ENCODE measurements at places on chromosomes 7 and 10.
A peak's percentile ranks its signal among the peaks of the same experiment; 100 is the strongest.

GRCh38 chr10:69335063-69335587 is 56.8 kb downstream of the HK1 start:
- DNase-seq = no peak

DNA sequence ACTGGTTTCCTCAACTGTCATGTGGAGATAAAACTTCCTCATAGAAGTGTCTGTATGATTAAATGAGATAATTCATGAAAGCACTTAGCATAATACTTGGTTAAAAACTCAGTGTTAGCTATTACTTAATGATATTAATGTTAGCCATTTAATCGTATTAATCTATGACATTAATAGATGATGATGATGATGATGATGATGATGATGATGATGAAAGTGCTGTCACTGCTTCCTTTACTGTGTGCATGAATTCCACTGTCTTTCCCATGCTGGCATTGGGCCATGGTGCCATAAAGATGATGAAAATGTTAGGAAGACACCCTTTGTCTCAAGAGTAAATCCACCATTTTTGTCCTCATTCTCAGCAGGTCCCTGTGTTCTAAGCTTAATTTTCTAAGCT is 75.8 kb downstream of the VPS50 start:
- no peak for DNase-seq

- DNase-seq = no peak
These were observed 347.8 kb downstream of the ETV1 start for GRCh38 chr7:13641714-13642113.

DNA sequence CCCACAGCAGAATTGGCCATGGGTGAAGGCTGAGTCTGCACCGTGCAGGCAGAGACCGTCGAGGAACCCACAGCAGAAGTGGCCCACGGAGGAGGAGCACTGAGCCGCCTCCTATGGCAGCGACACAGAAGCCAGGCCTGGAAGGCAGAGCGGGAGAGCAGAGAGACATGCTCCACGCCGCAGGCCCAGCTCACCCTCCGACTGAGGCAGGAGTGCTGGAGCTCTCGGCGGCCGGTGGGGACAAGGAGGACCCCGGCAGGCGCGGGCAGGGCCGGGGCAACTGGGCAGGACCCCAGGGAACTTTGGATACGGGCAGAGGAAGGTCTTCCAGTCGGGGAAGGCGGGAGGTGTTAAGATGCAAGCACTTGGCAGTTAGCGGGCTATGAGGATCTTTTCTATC is 420.4 kb downstream of the DNAJB6 start:
- no peak for DNase-seq

- DNase-seq = no peak
These were observed 733.0 kb downstream of the TNS3 start for GRCh38 chr7:46848944-46849343.

DNA sequence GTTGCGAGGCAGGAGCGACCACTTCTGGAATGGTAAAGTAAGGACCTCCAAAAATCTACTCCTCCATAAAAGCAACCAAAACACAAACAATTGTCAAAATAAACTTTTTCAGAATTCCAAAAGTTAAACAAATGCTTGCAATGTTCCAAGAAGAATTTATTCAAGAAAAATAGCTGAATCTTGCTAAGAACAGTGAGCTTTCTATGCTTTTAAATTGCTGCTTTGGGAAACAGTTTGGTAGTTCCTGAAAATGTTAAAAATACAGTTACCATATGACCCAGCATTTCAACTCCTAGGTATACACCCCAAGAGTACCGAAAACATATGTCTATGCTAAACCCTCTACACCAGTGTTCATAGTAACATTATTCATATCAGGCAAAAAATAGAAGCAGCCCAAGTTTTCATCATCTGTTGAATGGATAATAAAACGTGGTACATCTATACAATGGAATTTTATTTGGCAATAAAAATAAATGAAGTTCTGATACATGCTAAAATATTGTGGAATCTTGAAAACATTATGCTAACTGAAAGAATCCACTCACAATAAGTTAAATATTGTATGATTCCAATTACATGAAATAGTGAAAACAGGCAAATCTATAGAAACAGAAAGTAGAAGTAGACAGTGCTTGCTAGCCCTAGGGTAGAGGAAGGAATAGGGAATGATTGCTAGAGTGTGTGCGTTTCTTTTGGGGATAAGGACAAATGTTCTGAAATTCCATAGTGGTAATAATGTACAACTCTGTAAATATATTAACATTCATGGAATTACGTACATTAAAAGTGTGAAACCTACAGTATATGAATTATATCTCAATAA is 57.0 kb downstream of the LRRN3 start:
- DNase-seq = no peak

DNA sequence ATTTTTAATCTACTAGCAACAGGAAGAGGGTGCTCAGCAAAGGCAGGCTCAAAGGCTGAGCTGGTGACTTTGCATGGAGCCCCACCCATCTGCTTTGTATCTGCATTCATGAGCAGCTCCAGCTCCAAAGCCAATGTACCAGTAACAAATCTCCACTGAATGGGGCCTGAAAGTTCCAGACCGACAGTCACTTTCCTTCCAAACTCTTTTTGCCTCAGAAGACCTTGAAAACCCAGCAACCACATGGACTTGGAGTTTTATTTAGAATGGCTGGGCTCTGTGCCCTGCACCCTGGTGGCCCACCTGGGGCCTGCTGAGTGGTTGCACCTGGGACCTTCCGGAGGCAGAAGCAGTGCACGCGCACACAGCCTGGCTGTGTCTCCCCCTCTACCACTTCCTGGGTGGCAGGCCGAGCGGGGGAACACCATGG is 195.0 kb upstream of the PLXNA4 start:
- no peak for DNase-seq

DNA sequence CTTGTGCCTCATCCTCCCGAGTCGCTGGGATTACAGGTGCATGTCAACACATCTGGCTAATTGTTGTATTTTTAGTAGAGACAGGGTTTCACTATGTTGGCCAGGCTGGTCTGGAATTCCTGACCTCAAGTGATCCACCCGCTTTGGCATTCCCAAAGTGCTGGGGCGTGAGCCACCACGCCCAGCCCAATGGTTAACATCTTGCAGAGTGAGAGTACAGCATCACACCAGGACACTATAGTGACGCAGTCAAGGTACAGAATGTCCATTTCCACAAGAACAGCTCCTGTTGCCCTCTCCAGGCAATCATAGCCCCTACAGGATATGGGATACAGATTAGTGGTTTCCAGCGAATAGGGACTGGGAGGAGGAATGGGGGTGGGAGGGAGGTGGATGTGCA is 34.0 kb downstream of the MYO1G start:
- DNase-seq = no peak

DNA sequence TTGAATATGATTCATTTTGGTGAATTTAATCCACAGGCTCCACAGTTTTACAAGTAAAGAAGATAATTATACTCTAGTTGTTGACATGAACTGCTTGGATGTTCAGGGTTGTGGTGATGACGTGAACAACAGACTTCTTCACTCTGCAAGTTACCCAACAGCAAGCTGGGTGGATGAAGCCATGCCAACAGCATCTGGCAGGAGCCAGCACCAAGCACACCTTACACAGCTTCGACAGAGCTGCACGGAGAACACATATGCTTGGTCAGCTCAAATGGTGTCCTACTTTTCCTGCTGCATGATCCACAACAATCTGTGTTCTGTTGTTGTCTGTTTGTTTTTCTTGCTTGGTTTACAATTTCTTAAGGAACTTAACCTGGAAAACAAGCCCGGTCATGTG is 9.8 kb downstream of the NOD1 start:
- DNase-seq = no peak

GRCh38 chr10:119896061-119896655 is 3.6 kb downstream of the SEC23IP start:
- DNase-seq = no peak

DNA sequence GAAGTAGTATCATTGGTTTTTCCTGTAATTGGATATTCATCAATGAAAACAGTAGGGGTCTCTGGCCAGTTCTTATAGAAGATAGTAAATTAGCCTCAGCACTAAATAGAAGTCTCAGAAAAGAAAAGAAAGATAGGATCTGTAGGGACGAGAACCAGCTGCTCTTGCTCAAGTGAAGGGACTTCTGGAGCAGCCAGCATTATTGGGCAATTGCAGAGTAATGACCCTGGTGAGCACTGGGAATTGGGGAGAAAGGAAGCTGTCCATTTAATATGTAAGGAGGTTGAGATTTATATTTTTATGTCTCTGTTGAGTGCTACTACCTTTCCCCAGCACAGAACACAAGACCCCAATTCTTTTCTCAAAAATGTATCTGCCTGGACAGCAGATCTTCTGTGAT is 61.2 kb upstream of the WNT16 start:
- no peak for DNase-seq

- no peak for DNase-seq
These were observed 18.6 kb upstream of the DLX5 start for GRCh38 chr7:97043281-97043680.

- no peak for DNase-seq
These were observed 74.1 kb downstream of the NRBF2 start for GRCh38 chr10:63206997-63207811.

- DNase-seq = no peak
These were observed 55.6 kb upstream of the ABCB5 start for GRCh38 chr7:20559883-20560282.

- DNase-seq = no peak
These were observed 150.3 kb upstream of the FAM20C start for GRCh38 chr7:41917-42565.

DNA sequence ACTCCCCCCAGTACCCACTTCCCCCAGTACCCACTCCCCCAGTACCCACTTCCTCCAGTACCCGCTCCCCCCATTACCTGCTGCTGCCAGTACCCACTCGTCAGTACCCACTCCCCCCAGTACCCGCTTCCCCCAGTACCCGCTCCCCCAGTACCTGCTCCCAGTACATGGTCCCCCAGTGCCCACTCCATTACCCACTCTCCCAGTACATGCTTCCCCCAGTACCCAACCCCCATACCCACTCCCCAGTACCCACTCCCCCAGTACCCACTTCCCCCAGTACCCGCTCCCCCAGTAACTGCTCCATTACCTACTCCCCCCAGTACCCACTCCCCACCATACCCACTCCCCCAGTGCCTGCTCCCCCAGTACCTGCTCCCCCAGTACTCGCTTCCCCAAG is 550.6 kb downstream of the DNAJB6 start:
- no peak for DNase-seq

DNA sequence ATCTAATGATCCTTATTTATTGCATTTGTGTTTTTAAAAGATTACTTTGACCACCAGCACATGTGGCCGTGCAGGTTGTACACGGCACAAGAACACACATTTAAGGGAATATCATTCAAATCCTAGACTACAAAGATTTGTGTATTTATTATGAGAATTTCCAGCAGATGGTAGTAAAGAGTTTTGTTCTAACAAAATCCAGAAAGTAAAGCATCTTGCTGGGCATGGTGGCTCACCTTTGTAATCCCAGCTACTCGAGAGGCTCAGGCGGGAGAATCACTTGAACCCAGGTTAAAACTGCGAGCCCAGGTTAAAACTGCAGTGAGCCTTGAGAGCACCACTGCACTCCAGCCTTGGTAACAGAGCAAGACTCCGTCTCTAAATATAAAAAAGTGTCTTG is 31.5 kb downstream of the MACROH2A2 start:
- no peak for DNase-seq

DNA sequence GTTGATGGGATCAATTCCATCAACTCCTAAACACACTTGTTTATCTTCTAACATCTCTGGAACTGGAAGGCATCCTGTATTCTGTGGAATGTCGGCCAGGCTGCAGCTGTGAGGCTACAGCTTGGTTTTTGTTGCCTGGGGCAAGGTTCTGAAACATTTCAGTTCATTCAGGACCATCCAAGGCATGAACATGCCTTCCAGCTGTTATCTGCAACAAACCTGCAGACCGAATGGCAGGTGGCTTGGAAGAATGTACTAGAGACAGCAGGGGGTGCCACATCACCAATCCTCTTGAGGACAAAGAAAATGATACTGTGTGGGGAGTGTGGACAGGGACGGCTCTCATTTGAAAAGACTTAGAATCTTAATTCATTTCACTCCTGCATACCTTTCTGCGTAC is 12.4 kb downstream of the PAPOLB start:
- peak; percentile 14 for DNase-seq

DNA sequence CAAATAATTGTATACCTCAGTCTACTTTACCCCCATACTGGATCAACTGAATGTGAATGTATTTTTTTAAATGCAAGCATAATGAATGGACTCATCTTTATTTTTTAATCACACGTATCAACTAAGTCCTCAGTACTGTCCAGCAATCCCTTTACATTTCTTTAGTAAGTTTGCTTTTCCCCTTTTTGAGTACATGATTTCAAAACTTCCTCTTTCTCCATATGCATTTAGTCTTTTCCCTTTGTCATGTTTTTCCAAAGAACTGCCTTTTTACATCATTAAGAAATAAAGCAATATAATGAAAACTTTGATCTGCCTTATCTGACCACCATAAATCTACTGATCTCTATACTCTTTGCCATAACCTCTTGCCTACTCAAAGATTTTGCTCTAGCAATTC is 182.5 kb upstream of the AKR1E2 start:
- DNase-seq = no peak

DNA sequence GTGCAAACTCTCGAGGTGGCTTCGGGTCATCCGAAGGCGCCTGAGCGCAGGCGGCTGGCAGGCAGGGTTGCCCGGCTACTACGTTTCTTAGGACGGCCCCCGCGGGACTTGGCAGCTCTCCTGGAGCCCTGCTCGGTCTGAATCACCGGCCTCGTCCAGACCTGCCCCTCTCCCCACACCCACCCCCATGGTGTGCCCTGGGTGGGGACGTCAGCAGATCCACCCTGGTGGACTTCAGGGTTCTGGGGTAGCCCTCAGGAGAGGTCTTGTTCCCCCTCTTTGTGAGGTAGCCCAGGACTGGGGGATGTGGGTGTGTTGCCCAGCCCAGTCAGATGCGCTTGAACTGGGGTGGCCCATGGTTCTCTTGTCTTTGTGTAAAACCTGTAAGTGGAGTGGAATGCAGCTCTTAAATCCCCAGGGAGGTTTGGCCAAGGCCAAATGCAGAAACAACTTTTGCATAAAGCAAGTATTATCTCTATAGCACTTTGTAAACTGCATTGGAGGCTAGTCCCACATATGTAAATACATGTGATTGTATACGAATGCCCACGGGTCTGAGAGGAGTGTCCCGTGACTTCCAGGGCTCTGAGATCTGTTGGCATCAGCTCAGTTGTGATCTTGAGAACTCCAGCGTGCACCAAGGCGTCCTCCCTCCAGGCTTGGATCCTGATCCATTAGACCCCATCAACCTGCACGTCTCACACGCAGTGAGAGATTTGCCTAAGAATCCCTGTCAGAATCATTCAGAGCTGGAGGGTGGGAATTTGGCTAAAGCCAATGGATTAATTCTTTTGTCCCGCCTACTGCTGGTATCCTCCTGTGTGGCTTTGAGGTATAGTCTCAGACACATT is 1.8 kb downstream of the PFKFB3 start:
- DNase-seq = no peak

GRCh38 chr7:16318989-16319915 is 102.1 kb downstream of the CRPPA start:
- no peak for DNase-seq

- no peak for DNase-seq
These were observed 45.9 kb upstream of the C10orf90 start for GRCh38 chr10:126716366-126716765.

DNA sequence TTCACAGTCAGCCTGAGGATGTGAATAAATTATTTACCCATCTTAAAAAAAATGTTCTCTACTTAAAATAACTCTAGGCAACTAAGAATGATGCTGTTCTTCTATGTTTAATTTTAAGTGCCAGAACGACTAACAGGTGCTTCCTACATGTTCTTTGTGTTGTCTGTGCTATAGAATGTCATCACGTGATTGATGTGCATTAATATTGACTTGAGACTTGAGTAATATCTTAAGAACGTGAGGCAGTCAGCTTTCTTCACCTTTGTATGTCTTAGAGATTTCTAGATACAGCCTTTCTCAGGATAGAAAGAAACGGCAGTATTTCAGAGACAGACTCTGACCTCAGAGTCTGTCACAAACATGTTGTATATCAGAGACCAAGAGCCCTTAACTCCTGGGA is 274.6 kb downstream of the KCND2 start:
- DNase-seq = no peak

All from neural crest cell (in vitro differentiated cells).